Hepatocyte (in vitro differentiated cells): ENCODE measurements at places on chromosomes 2 and 18.

- no peak for DNase-seq
Observed at GRCh38 chr2:66852953-66853352, 418.0 kb downstream of the MEIS1 start.

DNA sequence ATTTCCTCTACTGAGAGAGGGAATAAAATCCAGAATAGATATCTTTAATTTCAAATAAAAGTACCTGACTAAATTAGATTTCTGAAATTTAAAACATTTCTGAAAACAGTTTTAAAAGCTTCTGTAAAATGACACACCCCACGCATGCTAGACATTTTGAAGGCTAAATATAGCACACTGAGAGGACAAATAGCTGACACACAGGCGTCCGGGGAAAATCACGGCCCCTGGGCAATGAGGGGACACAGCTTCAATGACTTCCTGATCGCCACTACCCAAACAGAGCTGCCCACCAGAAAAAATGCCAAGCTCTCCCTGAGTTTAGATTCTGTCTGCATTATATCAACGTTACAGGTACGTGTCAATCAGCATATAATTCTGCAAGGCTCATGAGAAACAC lies 10.9 kb downstream of the TBC1D8 start:
- DNase-seq, result no peak

GRCh38 chr2:218471982-218472381 lies 53.1 kb downstream of the VIL1 start:
- no peak for DNase-seq

DNA sequence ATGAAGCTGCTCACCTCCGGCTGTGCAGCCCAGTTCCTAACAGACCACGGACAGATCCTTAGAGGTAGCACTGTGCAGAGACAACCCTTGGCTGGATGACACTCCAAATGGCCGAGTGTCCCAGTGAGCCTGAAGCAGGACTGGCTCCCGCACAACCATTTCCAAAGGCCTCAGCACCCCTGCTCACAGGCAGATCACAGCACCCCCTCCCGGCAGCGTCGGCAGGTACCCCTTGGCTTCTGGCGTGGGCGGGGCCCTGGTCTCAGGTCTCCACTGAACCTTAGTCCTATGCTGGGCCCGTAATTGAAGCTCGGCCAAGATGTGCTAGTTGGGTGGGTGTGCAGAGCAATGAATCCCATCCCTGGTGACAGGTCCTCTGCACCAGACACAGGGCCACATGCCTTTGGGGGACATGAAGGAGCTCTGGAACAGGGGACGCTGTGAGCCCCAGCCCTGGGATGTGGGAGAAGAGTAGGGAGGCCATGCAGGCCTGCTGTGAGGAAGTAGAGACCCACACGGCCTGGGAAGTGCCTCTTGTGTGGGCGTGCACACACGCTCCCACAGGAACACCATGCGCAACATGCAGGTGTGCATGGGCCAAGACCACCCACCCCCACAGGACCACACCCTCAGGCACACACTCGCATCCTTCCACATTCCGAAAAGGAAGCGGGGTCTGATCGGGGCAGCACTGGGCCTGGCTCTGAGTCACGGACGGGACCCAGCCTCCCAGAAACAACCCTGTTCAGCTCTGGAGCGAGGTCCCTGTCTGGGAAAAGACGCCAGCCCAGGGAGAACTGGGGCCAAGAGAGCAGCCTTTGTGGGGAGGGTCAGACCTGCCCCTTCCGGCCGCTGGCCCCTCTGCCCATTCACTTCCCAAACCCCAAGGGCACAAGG lies 2.8 kb downstream of the DUSP2 start:
- no peak for DNase-seq

GRCh38 chr2:173955004-173955403 lies 10.2 kb downstream of the SP3 start:
- no peak for DNase-seq

- no peak for DNase-seq
Observed at GRCh38 chr2:50591642-50592041, 440.3 kb downstream of the NRXN1 start.

DNA sequence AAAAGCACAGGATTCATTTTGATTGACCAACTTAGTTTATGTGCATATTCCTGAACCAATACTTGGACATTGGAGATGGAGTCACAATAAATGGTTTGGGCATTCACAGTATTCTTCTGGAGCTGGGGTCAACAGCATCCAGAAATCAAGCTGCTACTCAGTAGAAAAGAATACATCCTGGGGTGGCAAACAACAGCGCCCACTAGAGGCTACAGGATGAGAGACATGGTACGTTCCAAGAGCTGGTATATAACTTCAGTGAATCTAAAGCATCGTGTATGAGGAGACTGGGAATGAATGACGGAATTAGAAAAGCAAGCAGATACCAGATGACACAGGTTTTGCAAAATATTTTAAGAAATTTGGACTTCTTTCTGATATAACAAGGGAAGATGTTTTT lies 142.9 kb upstream of the FIGN start:
- DNase-seq, result peak; percentile 25
